ENCODE measurements at places on chromosomes 2 and 18.

DNA sequence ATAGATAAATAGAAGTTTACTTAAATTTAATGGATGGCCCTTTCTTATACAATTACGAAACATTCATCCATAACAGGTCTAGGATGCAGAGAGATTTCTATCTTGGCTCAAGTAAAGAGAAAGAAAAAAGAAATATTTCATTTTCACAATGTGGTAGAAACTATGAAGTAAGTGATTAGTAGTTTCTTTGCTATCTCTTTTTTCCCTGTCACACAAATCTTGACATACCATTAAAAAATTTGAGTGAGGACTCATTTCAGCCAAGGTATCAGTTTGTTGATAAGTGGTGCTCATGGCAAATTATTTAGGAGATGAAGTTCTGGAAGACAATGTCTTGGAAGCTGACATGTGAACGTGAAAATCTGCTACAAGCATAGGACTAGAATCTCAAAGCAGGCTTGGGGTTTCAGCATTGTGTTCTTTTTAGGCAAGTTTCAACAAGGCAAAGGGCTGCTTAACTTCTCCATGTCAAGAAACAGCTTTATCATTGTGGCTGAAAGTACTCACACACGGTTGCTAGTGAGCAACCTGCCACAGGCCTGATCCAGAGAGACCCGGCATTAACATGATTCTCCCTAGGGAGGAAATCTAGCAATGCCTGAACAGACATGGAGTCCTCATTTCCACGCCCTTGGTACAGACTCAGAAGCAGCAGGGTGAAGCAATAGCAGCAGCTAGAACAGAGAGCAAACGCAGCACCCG, 414.6 kb downstream of the DLGAP1 start:
- no peak for DNase-seq

DNA sequence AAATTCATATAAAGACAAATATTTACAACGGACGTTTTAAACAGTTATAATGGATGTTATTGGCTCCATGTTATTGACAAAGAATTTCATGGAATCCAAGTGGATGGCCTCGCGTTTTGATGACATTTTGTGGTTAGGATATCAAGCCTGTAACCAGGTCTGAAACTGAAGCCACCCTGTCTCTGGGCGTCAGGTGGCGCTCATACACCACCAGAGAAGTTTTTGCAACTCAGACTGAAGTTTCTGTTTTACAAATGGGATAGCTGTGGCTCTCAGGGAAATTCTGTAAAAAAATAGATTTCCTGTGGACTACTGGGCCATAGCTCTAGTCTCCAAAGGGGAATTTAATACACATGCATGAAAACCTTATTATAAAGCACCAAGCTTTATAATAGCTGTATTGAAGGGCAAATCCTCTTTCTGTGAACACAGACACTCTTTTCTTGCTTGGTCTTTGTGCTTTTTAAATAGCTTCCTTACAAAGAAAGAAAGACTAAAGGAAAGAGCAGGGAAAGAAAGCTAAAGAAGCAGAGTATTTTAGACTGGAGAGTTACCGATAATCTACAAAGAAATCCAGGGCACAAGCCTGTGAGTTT, 86.7 kb downstream of the C18orf54 start:
- no peak for DNase-seq

GRCh38 chr2:61604433-61604832, 66.3 kb upstream of the XPO1 start:
- no peak for DNase-seq

- no peak for DNase-seq
Measured at GRCh38 chr2:46171996-46172546, 125.1 kb upstream of the EPAS1 start.

DNA sequence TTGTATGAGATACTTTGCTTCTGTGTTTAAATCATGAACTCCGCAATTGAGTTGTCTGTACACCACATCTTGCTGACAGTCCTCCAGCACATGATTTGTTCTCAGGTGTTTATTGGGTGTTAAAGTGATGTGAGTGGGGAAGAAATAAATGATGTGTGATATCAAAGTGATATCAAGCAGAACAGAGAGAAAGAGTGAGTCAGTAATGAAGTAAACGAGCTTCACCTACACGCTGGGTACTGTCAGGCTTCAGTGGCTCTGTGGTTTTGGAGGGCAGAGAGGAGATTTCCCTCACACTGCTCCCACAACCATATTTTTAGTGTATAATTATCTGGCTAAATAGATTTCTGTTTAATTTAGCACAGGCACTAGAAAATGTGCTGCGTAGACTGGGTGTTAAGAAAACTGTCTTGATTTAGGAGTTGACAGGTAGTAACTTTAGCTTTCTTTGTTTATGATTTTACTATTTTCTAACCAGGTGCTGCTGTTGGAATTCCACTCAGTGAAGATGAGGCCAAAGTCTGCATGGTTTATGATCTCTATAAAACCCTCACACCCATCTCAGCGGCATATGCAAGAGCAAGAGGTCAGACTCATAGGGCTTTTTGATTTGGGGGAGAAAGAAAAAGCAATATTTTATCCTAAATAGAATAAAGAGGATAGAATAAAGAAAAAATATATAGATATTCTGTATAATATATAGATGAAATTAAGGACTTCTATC, 21.2 kb downstream of the ATIC start:
- DNase-seq: no peak
